HT-29 (cell line): ENCODE measurements at places on chromosomes 1 and 21. TPM values are rescaled to one million over a fixed set of nuclear protein-coding genes. Genes with fewer than 3 reads are reported as not detected.

Gene SPRR2G
- total RNA-seq, result not detected in 2 replicates

Gene CHI3L2
- total RNA-seq, result 0.16 TPM in 1 of 2 replicates, not detected in the other

Gene BATF3
- total RNA-seq, result 0.23 and 0.34 TPM in 2 replicates

Gene TGFB2
- total RNA-seq, result 2.3 and 2.5 TPM in 2 replicates

- no peak for DNase-seq
Observed at GRCh38 chr21:33480481-33481103, 818 bp upstream of the TMEM50B start.

GRCh38 chr1:9424261-9424660 is 115.0 kb upstream of the SLC25A33 start:
- DNase-seq, result no peak

DNA sequence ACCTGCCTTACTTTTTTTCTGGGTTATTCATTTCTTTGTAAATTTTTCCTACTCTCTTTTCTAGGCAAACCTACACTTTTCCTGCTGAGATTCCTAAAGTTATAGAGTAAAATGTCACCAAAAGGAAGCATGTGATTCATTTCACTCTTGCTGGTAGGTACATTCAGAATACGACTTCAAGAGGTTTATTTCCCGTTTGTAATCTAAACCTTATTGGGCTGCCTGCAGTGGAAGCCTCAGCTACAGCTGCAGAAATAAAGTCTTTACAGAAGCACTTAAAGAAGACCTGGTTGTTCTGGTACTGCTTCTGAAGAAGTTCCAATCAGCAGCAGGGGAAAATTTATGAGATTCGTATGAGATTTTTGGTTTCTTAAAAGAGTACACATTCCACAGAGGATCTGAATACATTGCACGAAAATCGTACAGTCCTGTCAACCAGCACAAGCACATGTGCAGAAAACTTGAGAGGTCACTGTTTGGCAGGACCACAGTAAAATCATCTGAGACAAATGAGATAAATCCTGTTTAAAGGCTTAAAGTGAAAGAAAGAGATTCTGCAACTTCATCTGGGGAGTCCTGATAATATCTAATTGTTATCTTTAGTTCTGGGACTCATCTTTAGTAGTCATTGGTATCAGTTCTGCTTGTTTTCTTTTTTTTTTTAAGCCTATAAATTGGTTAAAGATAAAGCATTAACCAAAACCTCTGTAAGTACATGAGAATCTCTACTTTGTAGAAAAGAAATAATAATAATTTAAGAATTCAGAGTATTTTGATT is 109.9 kb upstream of the ADGRL2 start:
- no peak for DNase-seq

DNA sequence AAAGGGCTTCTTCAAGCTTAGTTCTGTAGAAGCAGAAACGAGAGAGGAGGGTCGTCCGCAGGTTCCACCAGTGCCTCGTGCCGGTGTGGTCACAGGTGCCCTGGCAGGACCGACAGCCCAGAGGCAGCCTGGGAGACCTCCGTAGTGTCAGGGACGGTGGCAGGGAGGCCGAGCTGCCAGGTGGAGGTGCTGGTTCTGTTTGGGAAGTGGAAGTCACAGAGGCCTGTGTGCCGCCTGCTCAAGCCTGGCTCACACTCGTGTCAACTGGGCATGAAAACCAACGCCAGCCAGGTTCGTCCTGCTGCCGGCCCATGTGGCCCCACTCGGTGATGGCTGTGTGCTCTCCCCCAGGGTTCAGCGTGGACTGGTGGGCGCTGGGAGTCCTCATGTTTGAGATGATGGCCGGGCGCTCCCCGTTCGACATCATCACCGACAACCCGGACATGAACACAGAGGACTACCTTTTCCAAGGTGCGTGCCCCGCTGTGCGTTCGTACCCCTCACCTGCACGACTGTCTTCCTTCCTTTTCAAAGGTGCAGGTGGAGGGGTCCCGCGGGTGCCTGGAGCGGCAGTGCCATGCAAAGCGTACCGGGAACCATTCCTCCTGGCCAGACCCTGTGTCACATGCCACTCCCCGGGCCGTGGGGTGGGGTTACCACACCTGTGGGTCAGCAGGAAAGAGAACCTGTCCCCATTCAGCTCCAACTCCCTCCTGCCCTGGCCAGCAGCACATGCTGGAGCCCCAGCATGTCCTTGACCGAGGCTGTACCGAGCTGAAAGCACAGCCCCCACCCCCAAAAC is 20.8 kb downstream of the FAAP20 start:
- DNase-seq, result no peak
